ENCODE measurements at places on chromosomes 7 and 10.

DNA sequence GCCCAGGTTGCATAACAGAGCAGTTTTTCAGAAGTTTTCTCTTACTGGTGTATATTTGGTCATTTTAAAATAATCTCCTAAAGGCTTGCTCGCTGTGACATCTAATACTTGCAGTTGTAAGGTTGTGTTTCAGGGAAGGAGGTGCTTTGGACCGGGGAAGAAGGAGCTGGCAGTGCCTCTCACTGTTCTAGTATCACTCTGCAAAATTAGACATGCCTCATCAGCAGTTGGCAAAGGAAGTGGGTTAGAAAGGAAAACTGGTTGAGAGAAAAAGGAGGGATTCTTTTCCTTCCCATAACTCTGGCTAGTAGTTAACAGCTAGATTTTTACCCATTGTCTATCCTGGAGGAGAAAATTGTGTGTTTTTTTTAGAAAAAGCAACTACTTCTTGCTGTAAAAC is 34.8 kb downstream of the CUL1 start:
- DNase-seq = no peak

- DNase-seq = no peak
Observed at GRCh38 chr7:25584112-25584938, 356.0 kb upstream of the NPVF start.

DNA sequence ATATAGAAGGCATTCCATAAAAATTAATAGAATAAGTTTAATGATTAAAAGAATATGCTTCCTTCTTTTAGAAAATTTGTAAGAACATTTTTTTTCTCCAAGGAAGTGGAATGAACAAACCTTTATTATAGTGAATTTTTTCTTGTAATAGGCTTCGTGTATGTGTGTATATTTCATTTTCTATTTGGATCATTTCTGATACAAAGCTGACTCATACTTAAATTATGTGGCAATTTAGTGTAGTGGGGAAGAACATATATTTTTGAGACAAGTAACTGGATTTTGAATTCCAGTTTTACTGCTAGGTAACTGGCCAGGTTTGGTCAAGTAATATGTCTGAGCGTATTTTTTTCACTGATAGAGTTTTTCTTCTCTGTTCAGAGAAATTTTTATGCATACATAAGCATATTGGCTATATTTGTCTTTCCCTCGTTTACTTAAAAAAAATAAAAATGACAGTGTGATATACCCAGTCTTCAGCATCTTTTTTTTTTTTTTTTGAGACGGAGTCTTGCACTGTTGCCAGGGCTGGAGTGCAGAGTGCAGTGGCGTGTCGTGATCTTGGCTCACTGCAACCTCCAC is 50.8 kb downstream of the CDK13 start:
- DNase-seq = peak; percentile 24

- DNase-seq = no peak
Observed at GRCh38 chr10:51918884-51919325, 219.5 kb upstream of the CSTF2T start.

DNA sequence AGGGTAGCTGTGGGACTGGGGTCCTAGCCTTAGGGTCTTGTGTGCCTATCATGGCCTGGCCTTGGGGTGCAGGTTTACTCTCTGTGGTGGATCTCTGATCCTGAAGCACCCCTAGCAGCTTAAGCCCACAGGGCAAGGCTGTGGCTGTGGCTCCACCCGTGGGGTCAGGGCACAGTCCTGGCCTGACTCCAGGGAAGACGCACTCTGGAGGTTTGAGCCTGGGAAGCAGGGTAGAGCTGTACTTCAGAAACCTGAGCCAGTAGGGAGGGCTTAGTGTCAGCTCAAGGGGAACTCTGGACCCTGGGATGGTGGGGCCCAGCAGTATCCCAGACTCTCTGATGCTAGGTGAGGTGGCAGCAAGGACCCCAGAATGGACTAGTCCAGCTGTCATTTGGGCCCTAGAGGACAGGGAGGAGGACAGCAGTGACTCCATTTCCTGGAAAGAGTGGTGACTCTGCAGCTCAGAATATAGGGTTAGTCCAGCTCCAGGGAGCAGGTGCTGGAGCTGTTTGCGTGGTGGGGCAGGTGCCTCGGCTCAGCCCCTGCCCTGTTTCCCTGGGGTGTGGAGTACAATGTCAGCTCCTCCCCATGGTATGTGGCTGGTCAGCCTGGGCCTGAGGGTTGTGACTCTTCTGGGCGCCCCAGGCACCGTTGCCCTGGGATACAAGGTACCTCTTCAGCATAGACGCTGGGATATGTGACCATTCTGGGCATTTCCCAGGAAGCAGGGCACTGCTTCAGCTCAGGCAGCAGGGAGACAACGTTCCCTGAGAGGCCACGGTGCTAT is 15.8 kb downstream of the GTPBP4 start:
- no peak for DNase-seq

DNA sequence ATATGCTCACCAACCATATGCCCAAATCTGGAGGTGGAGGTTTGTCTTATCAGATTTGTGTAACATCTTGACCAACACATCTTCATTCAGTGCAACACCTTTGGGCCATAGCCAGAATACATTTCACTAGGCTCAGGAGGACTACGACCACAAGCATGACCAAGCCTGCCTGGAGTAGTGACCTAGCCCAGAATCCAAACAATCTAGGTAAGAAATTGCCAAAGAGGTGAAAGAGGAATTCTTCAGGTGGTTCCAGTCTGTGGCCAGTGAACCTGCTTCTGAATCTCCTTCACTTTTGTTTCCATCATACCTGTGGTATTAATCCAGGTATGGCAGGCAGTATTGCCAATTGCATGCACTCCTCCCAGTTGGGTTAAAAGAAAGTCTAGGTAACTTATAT is 112.8 kb upstream of the RAB18 start:
- DNase-seq = no peak

GRCh38 chr10:53256623-53257022 is 484.0 kb upstream of the MBL2 start:
- DNase-seq = no peak

DNA sequence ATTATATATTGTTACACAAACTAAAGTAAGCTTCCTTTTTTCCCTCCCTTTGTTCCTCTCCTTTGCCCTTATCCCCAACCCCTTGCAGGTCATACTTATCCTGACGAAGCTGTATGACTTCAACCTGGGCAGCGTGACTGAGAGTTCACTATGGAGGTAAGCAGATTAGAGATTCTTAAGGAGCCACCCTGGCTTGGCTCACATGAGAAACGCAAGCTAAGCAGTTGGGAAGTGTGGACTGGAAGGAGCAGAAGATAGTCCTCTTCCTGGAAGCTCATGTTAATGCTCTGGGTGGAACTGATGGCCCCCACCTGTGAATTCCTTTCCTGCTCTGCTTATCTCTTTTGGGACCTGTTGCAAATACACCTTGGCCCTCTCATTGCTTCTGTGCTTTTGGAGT is 201.6 kb downstream of the SORCS3 start:
- DNase-seq = no peak

GRCh38 chr7:133709036-133709880 is 417.9 kb upstream of the LRGUK start:
- DNase-seq = peak; percentile 75

DNA sequence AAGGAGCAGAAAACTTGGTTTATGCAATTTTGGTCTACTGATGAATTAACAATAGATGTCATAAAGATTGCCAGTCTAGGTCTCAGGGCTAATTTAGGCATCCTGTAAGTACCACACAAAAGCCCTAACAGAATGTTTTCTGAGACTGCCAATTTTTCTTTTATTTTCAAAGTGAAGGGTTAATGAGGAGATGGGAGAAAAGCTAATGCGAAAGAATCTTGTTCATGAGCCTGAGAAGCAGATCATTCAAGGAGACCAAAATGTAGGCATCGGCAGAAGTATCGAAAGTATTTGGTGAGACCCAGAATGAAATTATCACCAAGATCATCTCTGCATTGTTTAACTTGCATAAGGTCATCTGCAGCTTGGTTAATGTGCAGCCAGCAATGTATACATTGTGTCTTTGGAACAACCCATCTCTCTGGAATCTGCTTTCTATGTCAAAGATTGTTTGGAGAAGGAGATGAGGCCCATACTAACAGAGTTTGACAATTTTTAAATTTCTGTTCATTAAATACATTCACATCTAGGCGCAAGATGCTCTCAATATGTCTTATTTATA is 163.3 kb upstream of the GLI3 start:
- DNase-seq = peak; percentile 32

DNA sequence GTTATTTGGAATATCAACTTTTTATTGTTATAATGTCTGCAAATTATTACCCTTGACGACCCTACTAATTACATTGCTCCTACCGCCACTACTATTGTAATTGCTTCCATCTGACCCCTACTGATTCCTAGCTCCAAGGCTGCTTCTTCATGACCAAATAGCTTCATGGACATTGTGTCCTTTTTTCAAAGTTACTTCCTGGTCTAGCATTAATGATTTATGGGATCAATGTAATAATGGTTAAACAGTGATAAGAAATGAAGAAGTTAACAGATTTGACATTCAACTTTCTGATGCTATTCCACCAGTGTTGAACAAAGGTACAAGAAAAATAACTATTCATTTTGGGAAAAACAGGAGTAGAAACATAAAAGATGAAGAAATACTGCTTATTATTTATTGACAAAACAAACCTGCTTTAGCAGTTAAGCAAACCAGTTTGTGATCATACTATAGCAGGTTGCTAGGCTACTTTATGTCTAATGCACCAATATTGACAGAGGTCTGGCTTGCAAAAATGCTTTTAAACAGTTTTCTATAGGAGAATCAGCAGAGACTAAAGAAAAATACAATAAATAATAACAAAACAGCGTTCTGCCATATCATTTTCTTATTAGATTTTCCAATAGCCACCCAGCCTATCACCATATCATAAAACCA is 125.8 kb downstream of the PCLO start:
- no peak for DNase-seq

GRCh38 chr10:93468461-93469213 is 13.5 kb downstream of the MYOF start:
- peak; percentile 95 for DNase-seq
